ENCODE measurements at places on chromosomes 3 and 15. TPM values are rescaled to one million over a fixed set of nuclear protein-coding genes. Genes with fewer than 3 reads are reported as not detected.

The RAMAC gene
- total RNA-seq: 17.3 TPM

DNA sequence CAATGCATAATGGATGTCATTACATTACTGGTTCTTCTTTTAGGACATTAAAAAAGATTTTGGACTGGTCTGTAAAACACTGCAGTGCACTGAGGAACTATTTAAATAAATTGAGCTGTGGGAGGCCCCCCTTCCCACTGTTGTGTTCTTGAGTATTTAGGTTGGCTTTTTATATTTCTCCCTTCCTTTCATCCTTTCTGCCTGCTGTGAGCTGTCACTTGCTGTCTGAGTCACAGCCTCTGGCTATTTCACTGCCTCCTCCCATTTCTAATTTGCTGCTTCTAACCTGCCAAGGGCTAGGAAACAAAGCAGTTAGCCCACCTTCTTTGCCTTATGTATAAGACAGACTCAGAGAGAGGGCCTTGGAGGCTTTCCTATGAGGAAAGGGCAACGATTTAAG is 89.0 kb upstream of the FNDC3B start:
- H3K27me3 ChIP-seq: peaks cover 6% of the 10 kb centered on the region
- no peak overlapping the region for H3K4me3 ChIP-seq
- no peaks in the 10 kb centered on the region for H3K36me3 ChIP-seq
- no peaks in the 10 kb centered on the region for H3K4me1 ChIP-seq

DNA sequence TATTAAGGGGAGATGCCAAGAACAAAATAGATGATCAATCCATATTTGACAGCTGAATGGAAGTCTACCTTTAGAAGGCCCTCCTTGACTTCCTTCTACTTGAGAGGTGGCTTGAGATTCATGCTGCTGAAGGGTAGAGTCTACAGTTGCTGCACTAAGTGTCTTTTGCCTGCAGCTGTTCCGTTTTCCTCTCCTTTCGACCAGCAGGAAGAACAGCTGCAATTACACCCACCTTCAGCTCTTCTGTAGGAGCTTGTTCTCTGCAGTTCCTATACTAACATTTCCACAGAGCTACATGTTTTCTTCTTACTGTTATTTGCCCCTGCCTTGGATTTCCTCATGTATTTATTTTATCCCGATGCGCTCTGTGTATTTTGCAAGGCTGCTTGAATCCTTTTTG is 79.1 kb downstream of the ARRDC4 start:
- H3K27me3 ChIP-seq: no peaks in the 10 kb centered on the region
- no peak overlapping the region for H3K27ac ChIP-seq
- H3K4me1 ChIP-seq: no peaks in the 10 kb centered on the region
- DNase-seq: no peak

- H3K27ac ChIP-seq: no peak overlapping the region
- H3K27me3 ChIP-seq: peaks cover 22% of the 10 kb centered on the region
- H3K4me1 ChIP-seq: no peaks in the 10 kb centered on the region
- H3K4me3 ChIP-seq: no peak overlapping the region
- DNase-seq: no peak
- H3K36me3 ChIP-seq: peaks cover 3% of the 10 kb centered on the region
Observed at GRCh38 chr3:151101270-151101969, 16.0 kb downstream of the MED12L start.

DNA sequence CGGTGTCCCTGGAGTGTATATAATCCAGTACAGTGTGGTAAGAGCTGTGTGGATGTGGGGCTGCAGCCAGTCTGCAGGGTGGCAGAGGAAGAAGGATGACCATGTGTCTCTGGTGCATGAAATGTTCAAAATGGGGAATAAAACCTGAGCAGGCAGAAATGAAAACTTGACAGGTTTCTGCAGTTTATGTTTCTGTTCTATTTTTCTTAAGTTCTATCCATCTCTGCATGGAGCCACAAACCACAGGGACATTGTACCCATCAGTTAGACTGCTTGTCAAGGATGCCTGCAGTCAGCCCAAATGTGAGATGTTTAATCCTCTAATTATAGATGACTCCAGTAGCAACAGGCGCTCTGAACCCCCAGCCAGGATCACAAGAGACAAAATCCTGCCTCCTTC is 216.7 kb downstream of the IL20RB start:
- H3K27ac ChIP-seq: no peak overlapping the region
- H3K36me3 ChIP-seq: no peaks in the 10 kb centered on the region
- no peaks in the 10 kb centered on the region for H3K4me1 ChIP-seq
- H3K4me3 ChIP-seq: no peak overlapping the region
- DNase-seq: no peak
- H3K27me3 ChIP-seq: peaks cover 5% of the 10 kb centered on the region

- no peak overlapping the region for H3K27ac ChIP-seq
- no peak for DNase-seq
- no peaks in the 10 kb centered on the region for H3K36me3 ChIP-seq
Observed at GRCh38 chr3:194100856-194101390, 35.0 kb upstream of the HES1 start.

DNA sequence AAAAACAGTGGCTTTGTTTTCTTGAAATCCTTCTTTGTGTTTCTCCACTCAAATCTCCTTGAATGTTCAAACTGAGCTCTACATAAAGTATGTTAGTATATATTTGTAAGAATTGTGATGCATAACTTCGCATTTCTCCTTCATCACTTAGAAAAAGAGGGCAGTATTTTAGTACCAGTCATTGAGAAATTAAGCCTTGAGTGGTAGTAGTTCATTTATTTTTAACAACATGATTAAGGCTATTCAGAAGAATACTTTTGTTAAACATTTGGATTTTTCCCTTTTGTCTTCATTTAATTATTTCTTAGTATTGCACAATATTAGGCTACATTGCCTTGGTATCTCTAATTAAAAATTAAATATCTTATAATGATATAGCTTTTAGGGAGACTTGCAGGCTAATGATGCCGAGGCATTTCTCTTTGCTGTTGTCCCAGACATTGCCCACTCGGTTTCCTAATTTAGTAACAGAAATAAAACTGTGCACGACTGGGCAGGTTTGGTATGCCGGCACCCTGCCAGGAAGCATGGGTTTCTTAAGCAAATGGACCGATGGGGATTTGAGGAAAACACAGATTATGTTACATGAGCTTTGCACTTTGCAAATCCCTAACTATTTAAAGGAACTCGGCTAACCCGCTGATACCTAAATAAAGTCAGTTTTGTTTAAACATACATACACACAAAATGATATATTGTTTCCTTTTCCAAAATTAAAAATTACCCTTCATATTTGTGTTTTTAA is 54.7 kb downstream of the LRRC28 start:
- no peaks in the 10 kb centered on the region for H3K27me3 ChIP-seq
- no peaks in the 10 kb centered on the region for H3K4me1 ChIP-seq
- H3K36me3 ChIP-seq: no peaks in the 10 kb centered on the region
- no peak overlapping the region for H3K27ac ChIP-seq

Measured in activated CD4-positive, alpha-beta T cell treated with anti-CD3 and anti-CD28 coated beads for 36 hours (primary cell).